ENCODE measurements at places on chromosomes 5 and 9.

DNA sequence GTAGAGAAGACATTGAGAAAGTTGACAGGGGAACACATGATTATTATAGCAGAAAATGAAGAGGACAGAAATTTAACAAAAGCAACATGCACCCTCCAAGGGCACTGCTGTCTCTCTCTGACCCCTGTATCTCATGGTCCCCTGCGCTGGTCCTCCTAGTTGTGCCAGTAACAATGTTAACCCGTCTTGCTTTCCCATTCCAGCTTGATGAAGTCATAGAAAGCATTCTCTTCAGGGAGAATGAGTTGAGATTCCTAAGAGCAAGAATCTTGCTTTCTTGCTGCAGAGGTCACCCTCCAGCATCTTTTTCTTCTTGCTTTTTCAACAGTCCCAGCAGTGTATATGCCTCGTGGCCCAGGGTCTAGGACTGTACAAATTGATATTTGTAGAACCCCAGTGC is 279.6 kb upstream of the ADAMTSL1 start:
- no peak for DNase-seq

DNA sequence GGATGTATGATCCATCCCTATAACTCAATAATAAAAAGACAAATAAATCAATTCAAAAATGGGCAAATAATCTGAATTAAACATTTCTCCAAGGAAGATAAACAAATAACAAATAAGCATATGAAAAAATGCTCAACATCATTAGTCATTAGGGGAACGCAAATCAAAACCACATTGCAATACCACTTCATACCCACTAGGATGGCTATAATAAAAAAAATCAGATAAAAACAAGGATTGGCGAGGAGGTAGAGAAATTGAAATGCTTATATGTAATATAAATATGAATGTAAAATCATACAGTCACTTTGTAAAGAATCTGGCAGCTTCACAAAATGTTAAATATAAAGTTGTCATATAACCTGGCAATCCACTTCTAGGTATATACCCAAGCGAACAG is 52.3 kb upstream of the TBCA start:
- no peak for DNase-seq

- DNase-seq: no peak
These were observed 12.5 kb upstream of the FOXE1 start for GRCh38 chr9:97840521-97840920.

DNA sequence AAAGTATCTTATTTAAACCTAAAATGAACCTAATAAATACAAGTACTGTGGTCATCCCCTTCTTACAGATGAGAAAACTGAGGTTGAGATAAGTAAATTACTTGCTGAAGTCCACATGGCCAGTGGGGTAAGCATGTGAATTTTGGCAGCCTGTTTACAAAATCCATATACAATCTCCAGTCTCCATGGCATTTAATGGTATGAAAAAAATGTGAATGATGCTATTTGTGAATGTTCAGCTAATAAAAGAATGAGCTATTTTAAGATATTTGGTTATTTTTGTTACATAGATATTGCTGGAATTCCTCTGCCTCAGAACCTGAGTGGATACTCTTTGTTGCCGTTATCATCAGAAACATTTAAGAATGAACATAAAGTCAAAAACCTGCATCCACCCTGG is 19.3 kb upstream of the GPR150 start:
- no peak for DNase-seq

- no peak for DNase-seq
These were observed 44.6 kb upstream of the SPDL1 start for GRCh38 chr5:169538944-169539343.

DNA sequence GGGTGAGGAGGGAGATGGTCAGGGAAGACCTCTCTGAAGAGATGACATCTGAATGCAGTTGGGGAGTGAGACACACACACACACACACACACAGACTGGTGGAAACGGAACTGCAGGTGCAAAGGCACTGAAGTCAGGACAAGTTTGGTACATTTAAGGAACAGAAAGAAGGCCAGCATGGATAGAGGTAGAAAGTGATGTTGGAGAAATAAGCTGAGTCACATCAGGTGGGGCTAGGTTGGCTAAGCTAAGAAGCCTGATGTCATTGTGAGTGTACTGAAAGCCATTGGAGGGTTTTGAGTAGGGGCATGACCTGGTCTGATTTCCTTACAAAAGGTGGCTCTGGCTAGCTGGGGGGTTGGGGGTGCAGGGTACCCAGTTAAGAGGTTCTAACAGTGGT is 3.1 kb downstream of the BSPRY start:
- no peak for DNase-seq

DNA sequence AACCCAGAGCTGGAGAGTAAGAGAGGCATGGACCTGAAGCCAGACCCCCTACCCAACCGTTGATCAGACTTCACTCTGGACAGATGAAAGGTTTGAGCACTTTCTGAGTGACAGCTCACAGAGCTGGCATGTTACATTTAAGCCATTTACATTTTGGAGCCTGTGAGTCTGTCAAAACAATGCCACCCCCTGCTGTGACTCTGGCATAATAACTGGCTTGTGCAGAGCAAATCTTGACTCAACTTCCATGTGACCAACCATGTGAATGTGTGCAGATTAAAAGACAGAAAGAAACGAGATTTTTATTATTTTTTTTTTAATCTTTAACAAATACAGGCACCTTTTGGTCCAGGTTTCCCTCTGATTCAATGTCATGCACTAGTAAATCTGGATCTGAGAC is 48.5 kb downstream of the MFAP3 start:
- DNase-seq: peak; percentile 84

- no peak for DNase-seq
These were observed 360.9 kb downstream of the KDM4C start for GRCh38 chr9:7118633-7119032.

DNA sequence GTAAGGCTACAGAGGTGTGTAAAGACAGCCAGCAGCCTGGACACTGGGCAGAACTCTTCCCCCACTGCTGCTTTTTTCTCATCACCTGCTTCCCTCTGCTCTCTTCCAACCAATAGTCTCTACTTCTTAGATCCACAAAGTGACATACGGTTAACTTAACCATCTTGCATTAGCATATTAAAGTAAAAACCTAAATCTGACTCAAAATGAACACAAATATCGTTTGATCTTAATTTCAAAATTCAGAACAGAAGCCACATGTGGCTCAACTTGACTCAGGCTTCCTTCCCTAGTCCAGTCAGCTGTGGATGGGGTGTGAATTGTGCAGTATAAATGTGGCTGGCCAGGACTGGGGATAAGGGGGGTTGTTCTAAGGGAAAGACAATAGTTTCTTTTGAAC is 114.3 kb downstream of the STARD4 start:
- DNase-seq: no peak

DNA sequence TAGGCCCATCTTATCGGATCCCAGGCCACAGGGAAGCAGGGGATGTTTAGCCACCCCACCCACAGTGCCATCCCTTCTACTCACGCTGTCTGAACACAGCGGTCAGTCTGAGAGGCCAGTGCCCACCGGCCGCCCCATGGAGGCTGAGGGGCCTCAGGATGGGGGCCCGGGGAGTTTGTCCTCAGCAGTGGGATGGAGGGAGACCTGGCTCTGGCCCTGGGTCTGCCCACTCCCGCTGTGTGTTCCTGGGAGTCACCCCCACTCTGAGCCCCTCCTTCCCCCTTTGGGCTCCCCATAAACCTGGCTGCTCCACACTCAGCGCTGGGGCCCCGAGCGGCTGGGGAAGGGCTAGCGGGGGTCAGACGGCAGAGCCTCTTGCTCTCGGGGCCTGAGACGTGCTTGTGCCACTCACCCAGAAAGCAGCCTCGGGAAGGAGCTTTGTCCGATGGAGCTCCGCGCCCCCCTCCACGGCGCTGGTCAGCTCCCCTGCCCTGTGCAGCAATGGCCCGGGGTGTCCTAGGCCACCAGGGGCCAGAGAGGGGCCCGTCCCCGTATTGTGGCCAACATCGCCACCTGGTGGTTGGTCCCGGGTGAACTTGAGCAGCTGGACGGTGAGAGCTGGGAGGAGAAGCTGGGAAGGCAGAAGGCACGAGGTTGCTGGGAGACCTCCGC is 10.9 kb upstream of the LAMC3 start:
- peak; percentile 53 for DNase-seq

- no peak for DNase-seq
These were observed 10.7 kb upstream of the PUM3 start for GRCh38 chr9:2854617-2855016.

GRCh38 chr5:172733974-172734346 is 37.0 kb downstream of the DUSP1 start:
- no peak for DNase-seq

DNA sequence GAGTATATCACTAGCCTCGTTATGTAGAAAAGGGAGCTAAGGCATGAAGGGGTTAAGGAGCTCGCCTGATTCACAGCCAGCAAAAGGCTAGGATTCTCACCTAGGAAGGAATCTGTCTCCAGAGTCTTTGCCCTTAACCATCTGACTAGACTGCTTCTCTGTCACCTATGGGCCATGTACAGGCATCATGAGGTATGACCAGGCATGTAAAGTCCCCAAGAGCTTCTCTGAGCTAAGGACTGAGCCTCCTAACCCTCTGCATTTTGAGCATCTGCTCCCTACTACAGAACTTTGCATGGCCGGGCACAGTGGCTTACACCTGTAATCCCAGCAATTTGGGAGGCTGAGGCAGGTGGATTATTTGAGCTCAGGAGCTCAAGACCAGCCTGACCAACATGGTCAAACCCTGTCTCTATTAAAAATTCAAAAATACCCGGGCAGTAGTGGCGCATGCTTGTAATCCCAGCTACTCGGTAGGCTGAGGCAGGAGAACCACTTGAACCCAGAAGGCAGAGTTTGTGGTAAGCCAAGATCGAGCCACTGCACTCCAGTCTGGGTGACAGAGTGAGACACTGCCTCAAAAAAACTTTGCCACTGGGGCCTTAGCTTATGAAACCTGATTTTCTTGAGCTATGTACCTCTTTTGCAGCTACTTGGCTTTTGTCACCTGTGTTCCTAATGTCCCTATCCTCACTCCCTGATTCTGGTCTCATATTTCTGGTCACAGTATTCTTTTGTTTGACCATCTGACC is 33.2 kb upstream of the IL7R start:
- DNase-seq: no peak

GRCh38 chr9:34334337-34334824 is 5.0 kb downstream of the NUDT2 start:
- DNase-seq: no peak
